ENCODE measurements at places on chromosomes 4 and X. TPM values are rescaled to one million over a fixed set of nuclear protein-coding genes. Genes with fewer than 3 reads are reported as not detected.
A peak's percentile ranks its signal among the peaks of the same experiment; 100 is the strongest.

The FGF16 gene
- total RNA-seq: not detected

DNA sequence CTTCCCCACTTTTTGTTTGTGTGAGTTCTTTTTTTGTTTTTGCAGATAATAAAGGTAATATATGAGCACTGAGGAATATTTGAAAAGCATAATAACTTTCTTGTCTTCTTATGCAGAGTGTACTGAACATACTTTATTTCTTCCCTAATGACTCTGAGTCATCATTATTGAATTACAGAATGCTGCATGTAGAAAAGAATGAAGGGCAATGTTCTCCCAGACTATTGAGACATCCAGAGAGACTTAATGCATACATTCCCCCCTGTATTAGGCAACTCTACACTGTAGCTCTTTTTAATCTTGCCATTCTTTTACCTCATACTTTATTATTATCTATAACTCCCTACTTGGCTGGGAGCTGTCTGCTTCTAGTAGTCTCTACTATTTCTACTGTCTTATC, 240.5 kb upstream of the ANKRD50 start:
- DNase-seq: no peak

- no peak for DNase-seq
These were observed 61.1 kb upstream of the RBMX start for GRCh38 chrX:136941396-136942337.

- peak; percentile 1 for DNase-seq
These were observed 35.2 kb upstream of the PHEX start for GRCh38 chrX:21996872-21997455.

- no peak for DNase-seq
These were observed 47.6 kb downstream of the CRMP1 start for GRCh38 chr4:5845035-5845905.

- DNase-seq: no peak
These were observed 389.2 kb downstream of the IQCM start for GRCh38 chr4:149426461-149426860.

The SSX4B gene
- total RNA-seq: not detected

- no peak for DNase-seq
These were observed 1367.1 kb downstream of the STIM2 start for GRCh38 chr4:28227764-28228163.

The PLAC8 gene
- total RNA-seq: 6.3 TPM

The GPAT3 gene
- 4.7 TPM for total RNA-seq

DNA sequence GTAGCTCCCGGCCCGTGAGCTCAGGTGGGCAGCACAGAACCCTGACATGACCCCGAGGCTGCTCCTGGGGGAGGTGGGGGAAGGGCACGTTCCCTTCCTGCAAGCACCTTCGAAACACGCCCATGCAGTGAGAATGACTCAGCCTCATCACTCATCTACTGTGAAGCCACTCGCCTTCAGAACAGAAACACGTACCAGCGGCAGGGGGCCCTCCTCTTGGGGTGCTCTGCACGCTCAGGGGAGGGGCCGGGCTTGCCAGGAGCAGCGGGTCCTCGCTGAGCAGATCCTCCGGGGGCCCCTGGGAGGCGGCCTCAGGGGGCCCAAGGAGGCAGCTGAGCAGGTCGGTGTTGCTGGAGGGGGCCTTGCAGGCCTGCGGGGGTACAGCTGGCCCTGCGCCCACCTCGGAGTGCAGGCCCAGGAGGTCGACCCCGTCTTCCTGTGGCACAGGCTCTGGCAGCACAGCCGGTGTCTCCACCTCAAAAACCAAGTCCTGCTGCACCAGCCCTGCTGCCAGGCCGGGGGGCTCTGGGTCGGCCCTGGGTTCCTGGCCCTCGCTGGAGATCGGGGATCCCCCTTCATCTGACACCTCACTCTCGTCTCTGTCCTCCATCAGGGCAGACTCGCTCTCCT, 40.9 kb upstream of the CPLX1 start:
- no peak for DNase-seq

GRCh38 chr4:105551965-105552746, at the start of gene ARHGEF38:
Gene ARHGEF38 (plus strand): TSS chr4:105552620. CDS start chr4:105552766, 146 bp downstream.
- peak; percentile 80 for DNase-seq
